ENCODE measurements at places on chromosomes 7 and 10.

GRCh38 chr7:105149827-105150226 is 135.8 kb downstream of the KMT2E start:
- no peak overlapping the region for H3K27ac ChIP-seq
- H3K27me3 ChIP-seq: no peaks in the 10 kb centered on the region
- H3K36me3 ChIP-seq: peaks cover 4% of the 10 kb centered on the region
- no peaks in the 10 kb centered on the region for H3K4me1 ChIP-seq

DNA sequence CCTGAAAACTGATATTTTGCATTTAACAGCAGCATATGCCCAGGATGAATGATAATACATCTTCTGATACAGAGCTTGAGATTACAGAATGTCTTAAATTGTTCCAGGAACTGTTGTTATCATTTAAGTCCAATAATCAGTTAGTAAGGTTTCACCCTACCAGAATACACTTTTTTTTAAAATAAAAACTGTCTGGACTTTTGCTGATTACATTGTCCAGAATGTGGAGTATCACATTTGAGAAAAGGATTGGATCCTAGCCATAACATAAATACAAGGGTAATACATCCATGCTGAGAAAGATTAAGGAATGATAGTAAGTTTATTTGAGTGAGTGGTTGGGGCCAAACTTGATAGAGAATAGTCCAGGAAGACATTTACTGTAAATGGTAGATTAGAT is 71.0 kb downstream of the SEPTIN7 start:
- H3K4me1 ChIP-seq: no peaks in the 10 kb centered on the region
- H3K27me3 ChIP-seq: no peaks in the 10 kb centered on the region
- peaks cover 10% of the 10 kb centered on the region for H3K36me3 ChIP-seq
- no peak for DNase-seq
- H3K27ac ChIP-seq: peak overlapping the region; percentile 10
- no peak overlapping the region for H3K4me3 ChIP-seq

DNA sequence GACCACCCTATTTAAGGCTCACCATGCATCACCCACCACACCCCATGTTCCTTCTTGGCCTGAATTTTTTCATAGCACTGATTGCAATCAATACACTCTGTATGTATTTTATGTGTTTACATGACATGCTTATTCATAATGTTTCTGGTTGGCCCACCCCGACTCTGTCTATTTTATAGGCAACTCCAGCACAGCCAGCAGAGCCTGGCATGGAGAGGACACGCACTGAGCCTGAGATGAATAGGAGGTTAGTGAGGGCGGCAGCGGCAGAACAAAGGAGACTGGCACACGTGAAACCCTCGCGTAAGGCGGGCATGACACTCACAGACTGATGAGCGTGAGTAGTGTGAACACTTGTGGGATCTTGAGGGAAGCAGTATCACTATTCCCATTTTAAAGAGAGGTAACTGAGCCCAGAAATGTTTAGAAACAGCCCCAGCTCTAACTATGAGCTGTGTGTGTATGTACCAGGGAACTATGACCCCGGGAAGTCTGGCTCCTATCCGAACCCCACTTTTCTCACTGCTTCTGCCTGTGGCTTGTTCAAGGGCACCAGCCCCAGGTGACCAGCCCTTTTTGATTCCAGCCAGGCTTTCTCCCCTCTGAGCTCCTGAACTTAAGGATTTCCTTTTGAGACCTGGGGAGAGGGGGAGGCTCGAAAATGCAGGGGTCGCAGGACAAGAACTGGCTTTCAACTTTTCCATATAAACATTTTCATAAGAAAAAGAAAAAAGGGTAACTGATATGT is 113.3 kb downstream of the ARHGAP22 start:
- no peaks in the 10 kb centered on the region for H3K27me3 ChIP-seq
- no peaks in the 10 kb centered on the region for H3K36me3 ChIP-seq
- H3K4me3 ChIP-seq: no peak overlapping the region
- no peak overlapping the region for H3K27ac ChIP-seq
- no peak for DNase-seq
- H3K4me1 ChIP-seq: no peaks in the 10 kb centered on the region

DNA sequence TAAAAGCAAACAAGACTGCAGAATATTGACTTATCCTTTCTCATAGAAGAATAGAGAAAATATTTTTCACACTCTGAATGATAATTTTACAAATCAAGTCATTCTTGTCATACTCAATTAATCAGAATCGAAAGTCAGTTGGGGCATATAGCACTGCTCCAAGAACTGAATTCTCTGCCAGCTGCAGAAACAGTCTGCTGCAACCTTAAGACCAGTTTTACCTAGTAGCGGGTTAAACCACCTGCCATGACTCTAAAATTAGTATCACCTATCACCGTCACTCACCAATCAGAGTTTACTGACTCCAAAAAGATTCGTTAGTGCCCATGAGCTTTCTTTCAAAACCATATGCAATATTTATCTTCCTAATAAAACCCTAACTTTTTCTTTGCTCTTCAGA is 429.0 kb upstream of the GRM3 start:
- H3K36me3 ChIP-seq: no peaks in the 10 kb centered on the region
- H3K27me3 ChIP-seq: no peaks in the 10 kb centered on the region
- H3K27ac ChIP-seq: no peak overlapping the region
- H3K4me1 ChIP-seq: no peaks in the 10 kb centered on the region
- H3K4me3 ChIP-seq: no peak overlapping the region
- no peak for DNase-seq

DNA sequence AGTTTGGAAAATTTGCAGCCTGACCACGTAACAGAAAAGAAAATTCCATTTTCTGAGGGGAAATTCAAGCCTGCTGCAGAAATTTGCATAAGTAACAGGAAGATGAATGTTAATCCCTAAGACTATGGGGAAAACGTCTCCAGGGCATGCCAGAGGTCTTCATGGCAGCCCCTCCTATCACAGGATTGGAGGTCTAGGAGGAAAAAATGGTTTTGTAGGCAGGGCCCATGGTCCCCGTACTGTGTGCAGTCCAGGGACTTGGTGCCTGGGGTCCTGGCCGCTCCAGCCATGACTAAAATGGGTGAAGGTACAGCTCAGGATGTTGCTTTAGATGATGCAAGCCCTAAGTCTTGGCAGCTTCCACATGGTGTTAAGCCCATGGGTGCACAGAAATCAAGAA is 437.3 kb upstream of the SEMA3A start:
- H3K27ac ChIP-seq: no peak overlapping the region
- no peaks in the 10 kb centered on the region for H3K36me3 ChIP-seq
- H3K27me3 ChIP-seq: no peaks in the 10 kb centered on the region
- no peak overlapping the region for H3K4me3 ChIP-seq

GRCh38 chr7:25311346-25311745 is 83.1 kb upstream of the NPVF start:
- H3K27me3 ChIP-seq: no peaks in the 10 kb centered on the region
- no peaks in the 10 kb centered on the region for H3K4me1 ChIP-seq
- H3K4me3 ChIP-seq: no peak overlapping the region
- no peak for DNase-seq

Measured in tibial artery (tissue), 4 donors.